ENCODE measurements at places on chromosomes 3 and 15.

- no peak for DNase-seq
Observed at GRCh38 chr15:73691396-73691795, 7.2 kb downstream of the CD276 start.

DNA sequence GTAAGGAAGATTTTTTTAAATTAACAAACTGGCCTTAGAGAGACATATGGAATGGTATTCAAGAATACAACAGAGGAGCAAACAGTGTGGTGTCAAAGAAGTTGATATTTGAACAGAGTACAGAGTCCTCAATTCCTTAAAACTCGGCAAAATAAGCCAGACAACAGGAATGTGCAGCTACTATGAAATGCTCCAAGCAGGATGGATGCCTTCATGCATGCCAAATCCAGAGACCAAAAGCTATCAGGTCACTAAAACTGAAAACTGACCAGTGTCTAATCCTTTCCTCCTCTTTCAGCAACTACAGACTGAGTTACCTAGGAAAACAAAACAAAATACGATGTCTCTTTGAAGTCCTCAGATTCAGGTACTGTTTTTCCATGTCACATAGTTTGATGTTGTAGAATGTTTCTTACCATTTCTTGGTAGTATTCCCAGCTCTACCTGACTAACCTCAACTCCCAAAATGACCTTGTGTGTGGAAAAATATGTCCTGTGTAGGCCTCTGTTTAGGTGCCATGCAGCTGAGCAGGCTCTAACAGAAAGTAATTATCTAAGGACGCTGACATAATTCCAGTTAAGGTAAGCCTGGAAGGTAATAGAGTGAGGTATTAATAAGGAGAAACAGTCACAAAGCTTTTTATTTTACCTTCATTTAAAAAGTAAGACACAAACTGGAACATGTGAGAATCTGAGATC is 46.9 kb downstream of the TBL1XR1 start:
- DNase-seq, result no peak

- no peak for DNase-seq
Observed at GRCh38 chr3:53485675-53486403, 8.6 kb upstream of the CACNA1D start.

GRCh38 chr15:78211189-78211921 is 23.0 kb downstream of the ACSBG1 start:
- DNase-seq, result no peak

GRCh38 chr3:124257336-124257864 is 265.5 kb upstream of the ROPN1 start:
- DNase-seq, result no peak

GRCh38 chr15:91855684-91856489 is 2.4 kb downstream of the SLCO3A1 start:
- DNase-seq, result no peak

- no peak for DNase-seq
Observed at GRCh38 chr15:57035664-57036063, 117.2 kb downstream of the TCF12 start.

DNA sequence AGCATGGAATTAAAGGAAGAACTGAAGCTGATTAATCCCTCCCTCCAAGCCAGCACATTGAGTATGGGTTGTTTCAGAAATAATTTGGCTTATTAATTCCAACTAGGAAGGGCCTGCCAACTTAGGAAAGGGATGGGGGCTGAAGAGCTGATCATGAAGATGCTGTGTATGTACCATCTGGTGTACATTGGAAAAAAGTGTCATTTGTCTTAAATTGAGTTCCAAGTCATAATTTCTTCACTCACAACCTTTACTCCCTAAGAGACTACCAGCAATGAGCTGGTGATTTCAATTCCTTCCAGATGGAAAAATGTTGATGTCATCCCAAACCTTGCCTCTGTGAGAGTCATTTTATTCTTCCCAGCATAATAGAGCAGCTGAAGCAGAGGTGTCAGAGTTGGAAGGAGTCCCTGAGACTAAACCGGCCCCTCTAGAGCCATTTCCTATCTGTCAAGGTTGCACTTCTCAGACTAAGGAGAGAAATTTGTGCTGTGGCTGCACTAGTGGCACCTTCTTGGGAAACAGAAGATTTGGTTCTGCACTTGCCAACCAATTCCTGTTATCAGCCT is 79.4 kb downstream of the GTPBP8 start:
- DNase-seq, result no peak

Measured in CD8-positive, alpha-beta memory T cell (primary cell).